ENCODE measurements at places on chromosomes 2 and 18. TPM values are rescaled to one million over a fixed set of nuclear protein-coding genes. Genes with fewer than 3 reads are reported as not detected.

TIA1 gene
- 143 TPM for total RNA-seq

TEX261 gene
- total RNA-seq: 21.6 TPM

GRCh38 chr2:227608561-227609338 is 5.9 kb downstream of the SCYGR3 start:
- no peaks in the 10 kb centered on the region for H3K4me1 ChIP-seq
- H3K27ac ChIP-seq: no peak overlapping the region
- no peak for DNase-seq
- no peaks in the 10 kb centered on the region for H3K27me3 ChIP-seq
- no peak overlapping the region for H3K4me3 ChIP-seq

- DNase-seq: no peak
- H3K4me3 ChIP-seq: no peak overlapping the region
- H3K27ac ChIP-seq: no peak overlapping the region
Measured at GRCh38 chr18:57311472-57311871, 40.9 kb upstream of the ST8SIA3 start.

DNA sequence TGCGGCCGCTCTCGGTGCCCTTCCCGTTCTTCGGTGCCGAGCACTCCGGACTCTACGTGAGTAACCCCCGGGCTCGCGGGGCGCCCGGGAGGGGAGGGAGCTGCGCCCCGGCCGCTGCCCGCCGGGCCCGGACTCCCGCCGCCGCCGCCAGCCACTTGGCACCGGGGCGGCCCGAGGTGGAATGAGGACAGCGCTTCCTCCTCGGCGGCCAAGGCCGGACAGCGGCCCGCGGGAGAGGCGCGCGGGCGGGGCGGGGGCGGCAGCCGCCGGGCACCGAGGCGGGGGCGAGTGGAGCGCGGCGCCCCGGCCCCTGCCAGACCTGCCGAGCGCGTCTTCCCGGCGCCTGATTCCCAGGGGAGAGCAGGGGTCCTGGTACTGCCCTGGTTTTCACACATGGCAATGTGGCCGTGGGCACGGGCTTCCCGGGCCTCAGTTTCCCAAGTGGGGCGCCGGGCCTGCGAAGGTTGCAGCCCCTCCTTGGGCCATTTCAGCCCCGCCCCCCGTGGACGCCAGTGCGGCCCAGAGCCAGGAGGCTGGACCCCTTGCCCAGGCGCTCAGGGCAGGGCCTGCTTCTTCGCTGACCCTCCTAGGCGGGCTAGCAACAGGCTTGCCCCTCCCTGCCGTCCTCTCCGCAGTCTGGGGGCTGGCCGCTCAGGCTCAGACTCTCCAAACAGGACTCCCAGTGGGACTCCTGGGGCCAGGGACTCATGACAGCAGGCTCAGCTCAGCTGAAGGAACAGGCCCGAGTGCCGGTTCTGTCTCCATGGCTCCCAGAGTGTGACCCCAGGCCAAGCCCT is 775 bp downstream of the SNED1 start:
- H3K4me1 ChIP-seq: peaks cover 48% of the 10 kb centered on the region
- DNase-seq: peak; percentile 67
- H3K27ac ChIP-seq: peak overlapping the region; percentile 53
- peak overlapping the region; percentile 53 for H3K4me3 ChIP-seq
- no peaks in the 10 kb centered on the region for H3K27me3 ChIP-seq

FBXO48 gene
- 1.4 TPM for total RNA-seq
